DMS79 treated with DMSO at 0.1 percent for 48 hours (cell line): ENCODE measurements at places on chromosomes 1 and 21.

DNA sequence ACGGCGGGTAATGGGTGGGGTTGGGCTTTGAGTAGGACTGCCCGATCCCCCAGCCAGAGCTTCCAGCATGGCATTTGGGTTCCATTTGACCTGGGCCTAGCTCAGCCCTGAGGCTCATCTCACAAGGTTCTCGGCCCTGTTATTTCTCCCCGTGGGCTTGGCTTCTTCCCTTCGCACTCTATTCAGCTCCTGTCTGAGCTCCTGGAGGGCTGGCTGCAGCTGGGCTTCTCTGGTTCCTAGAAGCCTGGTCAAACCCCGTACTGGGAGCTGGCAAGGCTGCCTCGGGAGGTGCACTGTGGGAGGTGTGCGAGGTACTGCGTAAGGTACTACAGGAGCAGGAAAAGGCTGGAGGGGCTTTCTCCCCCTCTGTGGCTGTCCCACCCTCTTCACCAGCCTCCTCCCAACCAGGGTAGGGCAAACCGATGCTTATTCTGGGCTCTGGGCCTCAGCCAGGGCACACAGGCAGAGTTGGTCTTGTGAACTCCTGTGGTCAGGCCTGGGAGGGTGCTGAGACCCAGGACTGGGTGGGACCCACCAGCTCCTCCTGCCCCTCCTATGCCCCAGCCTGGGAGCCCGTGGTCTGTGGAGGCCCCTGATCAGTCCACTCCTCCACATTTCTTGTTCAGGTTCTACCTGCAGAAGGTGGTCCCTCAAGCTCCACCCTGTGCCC, 814 bp downstream of the A3GALT2 start:
- DNase-seq, result no peak

- no peak for DNase-seq
These were observed 17.4 kb upstream of the PADI4 start for GRCh38 chr1:17290553-17290952.

- no peak for DNase-seq
These were observed 25.0 kb downstream of the HEYL start for GRCh38 chr1:39614488-39614887.

DNA sequence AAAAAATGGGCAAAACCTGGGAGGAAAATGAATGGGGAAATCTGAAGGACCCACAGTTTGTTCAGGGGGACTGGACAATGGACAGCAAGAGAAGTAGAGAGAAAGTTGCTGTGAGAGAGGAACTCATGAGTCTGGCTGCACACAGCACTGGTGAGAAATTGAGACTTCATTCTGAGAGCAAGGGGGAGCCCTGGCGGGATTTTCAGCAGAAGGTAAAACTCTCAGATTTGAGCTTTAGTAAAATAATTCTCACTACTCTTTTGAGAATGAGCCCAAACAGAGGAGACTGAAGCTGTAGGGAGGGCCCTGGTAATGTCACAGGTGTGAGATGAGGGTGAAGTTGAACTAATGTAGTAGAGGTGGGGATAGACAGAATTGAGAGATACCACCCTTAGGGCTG, 438.6 kb downstream of the OMA1 start:
- DNase-seq, result no peak

DNA sequence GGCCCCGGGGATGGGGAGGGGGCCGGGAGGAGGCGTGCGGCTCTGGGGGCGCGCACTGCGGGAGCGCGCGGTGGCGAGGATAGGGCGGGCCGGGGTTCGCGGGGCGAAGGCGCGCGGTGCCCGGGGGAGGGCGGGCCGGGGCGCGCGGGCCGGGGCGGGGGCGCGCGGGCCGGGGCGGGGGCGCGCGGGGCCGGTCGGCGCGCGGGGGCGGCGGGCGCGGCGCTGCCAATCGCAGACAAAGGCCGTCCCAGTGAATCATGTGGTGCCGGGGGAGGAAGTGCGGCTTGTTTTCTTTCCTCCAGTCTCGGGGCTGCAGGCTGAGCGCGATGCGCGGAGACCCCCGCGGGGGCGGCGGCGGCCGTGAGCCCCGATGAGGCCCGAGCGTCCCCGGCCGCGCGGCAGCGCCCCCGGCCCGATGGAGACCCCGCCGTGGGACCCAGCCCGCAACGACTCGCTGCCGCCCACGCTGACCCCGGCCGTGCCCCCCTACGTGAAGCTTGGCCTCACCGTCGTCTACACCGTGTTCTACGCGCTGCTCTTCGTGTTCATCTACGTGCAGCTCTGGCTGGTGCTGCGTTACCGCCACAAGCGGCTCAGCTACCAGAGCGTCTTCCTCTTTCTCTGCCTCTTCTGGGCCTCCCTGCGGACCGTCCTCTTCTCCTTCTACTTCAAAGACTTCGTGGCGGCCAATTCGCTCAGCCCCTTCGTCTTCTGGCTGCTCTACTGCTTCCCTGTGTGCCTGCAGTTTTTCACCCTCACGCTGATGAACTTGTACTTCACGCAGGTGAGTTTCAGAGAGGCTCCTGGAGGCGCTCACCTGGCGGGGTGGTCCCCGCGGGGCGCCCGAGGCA, at the start of gene GPR137B:
Gene GPR137B, plus strand, starts transcription at position 287 of the 851 bp plus-strand sequence. Its CDS starts 84 bp downstream, at position 371.
- peak; percentile 33 for DNase-seq

GRCh38 chr1:46442317-46443161, 47.1 kb upstream of the DMBX1 start:
- peak; percentile 41 for DNase-seq

GRCh38 chr1:53373246-53373645, 45.4 kb upstream of the LRP8 start:
- no peak for DNase-seq

DNA sequence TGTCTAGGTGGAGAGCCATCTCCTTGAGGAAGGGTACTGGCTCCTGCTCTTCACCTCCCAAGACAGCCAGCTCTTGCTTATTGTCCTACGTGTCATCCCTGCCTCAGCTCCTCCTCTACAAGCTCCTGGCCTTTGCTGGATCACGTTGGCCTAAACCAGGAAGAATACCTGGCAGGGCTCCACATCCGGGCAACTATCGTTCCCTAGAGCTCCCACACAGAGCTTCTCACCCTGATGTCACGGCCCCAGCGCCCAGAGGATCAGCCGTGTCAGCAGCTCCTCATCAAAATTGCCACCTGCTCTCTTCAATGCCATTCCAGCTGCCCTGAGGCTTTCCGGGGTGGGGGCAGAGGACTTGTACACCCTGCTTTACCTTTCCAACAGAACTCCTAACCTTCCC, 1.9 kb upstream of the TPM3 start:
- DNase-seq, result peak; percentile 46

GRCh38 chr1:112954017-112954650, 1.9 kb downstream of the SLC16A1 start:
- no peak for DNase-seq

- DNase-seq, result no peak
These were observed 74.6 kb upstream of the MRPS6 start for GRCh38 chr21:33998809-33999208.

- peak; percentile 76 for DNase-seq
These were observed 7.5 kb downstream of the PCP4 start for GRCh38 chr21:39874759-39875158.

DNA sequence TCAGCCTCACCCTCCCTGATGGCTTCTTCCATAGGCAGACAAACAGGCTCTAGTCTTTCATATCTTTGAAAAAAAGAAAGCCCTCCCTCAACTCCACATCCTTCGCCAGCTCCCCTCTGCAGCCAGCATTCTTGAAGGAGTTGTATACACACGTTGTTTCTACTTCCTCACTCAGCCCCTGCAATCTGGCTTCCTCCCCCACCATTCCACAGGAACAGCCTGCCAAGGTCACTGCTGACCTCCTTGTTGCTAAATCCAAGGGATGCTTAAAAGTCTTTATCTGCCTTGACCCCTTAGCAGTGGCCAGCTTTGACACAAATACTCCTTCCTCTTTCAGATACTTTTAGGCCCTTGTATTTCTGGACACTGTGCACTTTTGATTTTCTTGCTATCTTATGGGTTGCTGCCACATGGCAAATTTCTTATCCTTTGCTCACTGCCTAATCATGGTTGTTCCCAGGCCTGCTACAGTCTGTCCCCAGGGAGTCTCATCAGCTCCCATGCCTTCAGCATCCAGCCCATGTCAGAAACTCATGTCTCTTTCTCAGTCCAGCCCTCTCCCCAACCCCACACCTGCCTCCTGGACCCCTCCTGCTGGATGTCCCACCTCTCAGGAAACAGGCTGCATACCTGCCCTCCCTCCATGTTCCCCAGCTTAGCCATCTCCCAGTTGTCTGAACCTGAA, 8.3 kb downstream of the FAM229A start:
- DNase-seq, result no peak

DNA sequence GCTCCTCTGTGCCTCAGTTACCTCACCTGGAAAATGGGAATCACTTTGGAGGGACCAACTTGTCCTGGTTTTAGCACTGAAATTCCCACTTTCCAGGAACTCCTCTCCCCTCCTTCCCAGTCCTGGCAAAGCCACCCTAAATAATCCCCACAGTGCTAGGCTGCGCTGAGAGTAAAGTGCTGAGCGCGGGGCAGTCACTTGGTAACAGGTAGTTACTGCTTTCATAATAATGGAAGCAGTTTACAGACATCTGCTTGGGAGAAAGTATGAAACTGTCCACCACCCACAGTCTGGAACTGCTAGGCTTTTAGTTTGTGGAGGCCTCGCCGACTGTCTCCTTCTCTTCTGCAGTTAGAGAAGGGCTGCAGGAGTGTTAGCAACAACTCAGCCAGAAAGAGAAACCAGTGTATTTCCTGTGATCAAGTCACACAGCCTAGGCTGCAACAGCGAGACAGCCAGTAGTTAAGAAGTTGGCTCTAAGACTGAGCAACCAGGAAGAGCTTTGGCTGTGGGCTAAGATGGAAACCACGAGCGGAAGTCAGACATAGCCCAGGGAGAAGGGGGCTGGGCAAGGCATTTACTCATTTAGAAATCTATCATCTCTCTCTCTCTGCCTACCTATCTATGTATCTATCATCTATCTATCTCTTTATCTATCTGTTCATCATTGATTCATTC, 30.8 kb upstream of the ABCG1 start:
- no peak for DNase-seq

DNA sequence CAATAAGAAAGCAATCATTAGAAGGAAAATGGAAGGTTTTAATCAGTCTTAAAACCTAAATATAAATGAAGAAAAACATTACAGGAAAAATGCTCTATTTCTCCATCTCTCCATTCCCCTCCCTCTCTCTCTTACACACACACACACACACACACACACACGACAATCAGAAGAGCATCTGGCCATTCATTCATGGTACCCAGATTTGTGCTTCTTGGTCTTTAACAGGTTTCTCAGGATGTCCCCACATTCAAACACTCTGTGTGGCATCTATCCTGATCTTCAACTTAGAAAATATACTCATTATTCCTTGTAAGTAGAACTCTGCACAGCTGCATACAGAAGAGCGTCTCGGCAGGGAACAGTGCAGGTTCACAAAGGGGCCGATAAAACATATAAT, 779 bp downstream of the LRRC40 start:
- no peak for DNase-seq

DNA sequence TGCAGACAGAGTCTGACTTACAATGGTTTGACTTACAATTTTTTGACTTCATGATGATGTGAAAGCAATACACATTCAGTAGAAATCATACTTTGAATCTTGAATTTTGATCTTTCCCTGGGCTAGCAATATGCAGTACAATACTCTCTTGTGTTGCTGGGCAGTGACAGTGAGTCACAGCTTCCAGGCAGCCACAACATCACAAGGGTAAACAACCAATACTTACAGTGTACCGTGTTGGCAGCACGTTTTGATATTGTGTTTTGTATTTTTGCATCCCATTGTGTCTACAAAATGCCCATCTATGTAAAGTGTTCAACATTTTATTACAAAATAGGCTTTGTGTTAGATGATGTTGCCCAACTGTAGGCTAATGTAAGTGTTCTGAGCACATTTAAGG, 150.9 kb downstream of the NTMT2 start:
- DNase-seq, result no peak

GRCh38 chr1:6365047-6365446, 28.5 kb downstream of the ACOT7 start:
- no peak for DNase-seq

DNA sequence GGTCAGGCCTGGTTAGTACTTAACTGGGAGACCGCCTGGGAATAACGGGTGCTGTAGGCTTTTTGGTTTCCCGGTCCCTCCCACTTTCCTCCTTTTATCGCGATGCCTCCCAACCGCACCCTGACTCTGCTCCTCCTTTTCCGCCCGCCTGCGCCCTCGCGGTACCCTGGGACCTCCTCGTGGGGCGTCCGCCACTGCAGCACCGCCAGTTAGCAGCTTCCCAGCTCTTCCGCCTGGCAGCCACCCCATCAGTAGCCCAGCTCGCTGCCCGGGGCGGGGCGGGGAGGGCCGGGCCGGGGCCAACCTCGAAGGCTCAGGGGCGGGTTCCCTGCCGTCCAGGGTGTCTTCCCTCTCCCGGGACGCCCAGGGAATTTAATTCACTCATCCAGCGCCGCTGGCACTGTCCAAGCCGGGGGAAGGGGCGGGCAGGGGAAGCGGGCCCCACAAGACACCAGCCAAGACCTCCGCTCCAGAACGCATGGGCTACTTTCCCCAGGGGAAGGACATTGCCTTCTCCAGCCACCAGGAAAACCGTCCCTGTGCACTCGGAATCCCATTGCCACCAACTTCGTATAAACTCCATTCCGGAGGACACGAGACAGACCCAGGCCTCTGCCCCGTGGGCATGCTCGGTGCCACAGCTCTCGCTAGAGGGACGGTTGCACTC, 2.0 kb upstream of the ZNF678 start:
- DNase-seq, result no peak

- peak; percentile 94 for DNase-seq
These were observed 37.4 kb upstream of the WASF2 start for GRCh38 chr1:27527223-27527889.
